ENCODE measurements at places on chromosomes 2 and 18.

- DNase-seq = no peak
These were observed 96.4 kb downstream of the C1QL2 start for GRCh38 chr2:119062179-119062578.

GRCh38 chr2:119208791-119209203 lies 14.8 kb upstream of the STEAP3 start:
- no peak for DNase-seq

DNA sequence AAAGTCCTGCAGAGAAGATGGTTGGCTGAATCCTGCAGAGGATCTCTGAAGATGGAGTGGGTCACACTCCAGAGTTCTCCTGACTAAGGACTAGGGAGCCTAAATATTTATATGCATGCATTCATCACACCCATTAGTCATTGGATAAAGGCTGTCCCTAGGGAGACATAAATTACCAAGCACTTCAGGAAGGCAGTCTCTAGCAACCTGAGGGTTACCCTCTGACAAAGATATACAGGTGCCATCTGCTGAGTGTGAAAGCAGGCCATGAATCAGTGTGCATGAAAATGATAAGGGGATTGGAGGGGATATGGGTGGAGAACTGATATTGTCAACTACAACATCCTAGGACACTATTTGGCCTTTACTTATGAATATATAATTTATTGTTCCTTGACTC lies 294.8 kb upstream of the DDX18 start:
- DNase-seq = no peak

- no peak for DNase-seq
These were observed 243.5 kb downstream of the ANAPC1 start for GRCh38 chr2:111640480-111640879.

DNA sequence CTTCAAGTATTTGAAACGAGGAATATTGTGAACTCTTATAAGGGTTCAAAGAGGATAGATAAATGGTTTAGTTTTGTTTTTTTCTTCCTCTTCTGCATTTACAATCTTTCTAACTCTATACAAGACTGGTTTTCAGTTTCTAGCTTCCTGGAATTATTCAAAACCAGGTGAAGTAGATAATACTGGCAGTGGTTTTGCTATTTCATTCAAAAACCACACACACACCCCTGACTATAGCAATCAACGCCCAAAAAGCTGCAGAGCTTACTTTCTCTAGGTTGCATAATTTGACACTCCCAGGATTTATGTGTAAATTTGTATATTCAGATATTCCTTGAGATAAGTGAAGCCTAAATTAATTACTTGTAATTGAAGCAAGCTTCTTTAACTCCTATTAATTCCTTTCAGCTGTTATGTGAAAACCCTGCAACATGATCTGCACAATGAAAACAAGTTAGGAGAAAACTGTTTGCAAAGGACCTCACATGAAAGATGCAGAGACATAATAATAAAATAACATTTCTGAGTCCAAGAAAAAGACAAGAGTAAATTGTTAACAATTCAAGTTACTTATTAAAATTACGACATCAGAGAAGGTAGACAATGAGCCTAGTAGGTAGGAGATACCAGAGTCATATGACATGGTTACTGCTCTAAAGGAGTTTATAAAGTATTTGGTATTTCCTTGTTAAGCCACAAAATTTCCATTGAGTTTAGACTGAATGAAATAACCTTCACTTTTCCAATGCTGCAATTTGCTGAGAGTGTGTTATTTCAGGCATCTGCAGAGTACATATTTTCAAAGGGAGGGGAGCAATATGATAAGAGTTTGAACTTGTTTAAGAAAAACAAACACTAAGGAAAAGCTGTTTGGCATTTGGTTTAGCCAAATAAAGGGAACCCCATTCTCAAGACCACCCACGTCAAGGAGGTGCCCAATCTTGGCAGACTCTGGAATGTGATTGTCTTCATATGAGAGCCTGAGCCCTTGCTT lies 1.6 kb upstream of the NFE2L2 start:
- no peak for DNase-seq

GRCh38 chr2:202178346-202178958 lies 59.9 kb downstream of the SUMO1 start:
- no peak for DNase-seq

- peak; percentile 66 for DNase-seq
These were observed at the start of the genes C2orf81 and WDR54 for GRCh38 chr2:74421221-74421870. Gene C2orf81, minus strand, starts transcription at chr2:74421619. Its CDS starts 59 bp downstream, at chr2:74421560. Gene WDR54, plus strand, starts transcription at chr2:74421730. Its CDS starts 424 bp downstream, at chr2:74422154.

GRCh38 chr2:238267341-238267710 lies 21.1 kb downstream of the PER2 start:
- DNase-seq = no peak

GRCh38 chr18:79507076-79507545 lies 111.4 kb downstream of the NFATC1 start:
- peak; percentile 22 for DNase-seq

DNA sequence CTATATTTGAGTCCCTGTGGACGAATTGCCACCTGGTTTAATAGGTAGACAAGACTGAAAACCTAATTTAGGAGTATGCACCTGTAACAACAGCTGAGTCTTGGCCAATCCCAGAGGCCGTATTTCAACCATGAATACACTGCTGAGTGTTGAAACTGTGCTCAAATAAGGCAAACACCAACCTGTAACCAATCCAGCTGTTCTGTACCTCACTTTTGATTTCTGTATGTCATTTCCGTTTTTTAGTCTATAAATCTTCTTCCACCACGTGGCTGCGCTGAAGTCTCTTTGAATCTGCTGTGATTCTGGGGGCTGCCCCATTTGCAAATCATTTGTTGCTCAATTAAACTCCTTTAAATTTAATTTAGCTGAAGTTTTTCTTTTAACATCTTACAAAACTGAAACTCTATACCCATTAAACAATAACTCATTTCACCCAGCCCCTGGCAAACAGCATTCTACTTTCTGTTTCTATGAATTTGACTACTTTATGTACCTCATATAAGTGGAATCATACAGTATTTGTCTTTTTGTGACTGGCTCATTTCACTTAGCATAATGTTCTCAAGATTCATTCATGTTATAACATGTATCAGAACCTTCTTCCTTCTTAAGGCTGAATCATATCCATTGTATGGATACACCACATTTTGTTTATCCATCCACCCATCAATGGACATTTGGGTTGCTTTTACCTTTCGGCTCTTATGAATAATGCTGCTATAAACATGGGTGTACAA lies 7.5 kb upstream of the YPEL5 start:
- DNase-seq = no peak

DNA sequence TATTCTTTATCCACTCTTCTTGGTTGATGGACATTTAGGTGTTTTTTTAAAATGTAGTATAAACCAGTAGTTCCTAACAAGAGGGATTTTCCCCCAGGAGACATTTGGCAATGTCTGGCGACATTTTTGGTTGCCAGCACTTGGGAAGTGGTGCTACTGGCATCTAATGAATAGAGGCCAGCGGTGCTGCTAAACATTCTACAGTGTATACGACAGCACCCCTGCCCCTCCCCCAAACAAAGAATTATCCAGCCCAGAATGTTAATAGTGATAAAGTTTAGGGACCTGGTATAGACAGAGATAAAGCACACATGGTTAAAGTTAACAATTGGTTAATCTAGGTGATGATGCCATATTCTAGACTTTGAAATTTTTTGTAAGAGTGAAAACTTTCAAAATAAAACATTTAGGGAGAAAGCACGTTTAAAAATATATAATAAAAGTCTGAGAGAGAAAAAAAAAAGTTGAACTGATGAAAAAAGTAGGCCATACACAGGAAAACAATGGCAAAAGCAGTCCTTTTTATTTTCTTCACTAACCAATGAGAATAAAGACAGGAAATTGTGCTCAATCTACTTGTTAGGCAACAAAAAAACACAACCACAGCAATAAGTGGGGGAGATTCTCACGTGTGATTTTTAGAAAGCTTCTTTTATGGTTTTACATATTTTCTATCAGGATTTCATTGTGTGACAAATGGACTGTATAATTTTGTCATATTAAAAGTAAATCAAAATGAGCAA lies 14.8 kb downstream of the FBXO48 start:
- no peak for DNase-seq

DNA sequence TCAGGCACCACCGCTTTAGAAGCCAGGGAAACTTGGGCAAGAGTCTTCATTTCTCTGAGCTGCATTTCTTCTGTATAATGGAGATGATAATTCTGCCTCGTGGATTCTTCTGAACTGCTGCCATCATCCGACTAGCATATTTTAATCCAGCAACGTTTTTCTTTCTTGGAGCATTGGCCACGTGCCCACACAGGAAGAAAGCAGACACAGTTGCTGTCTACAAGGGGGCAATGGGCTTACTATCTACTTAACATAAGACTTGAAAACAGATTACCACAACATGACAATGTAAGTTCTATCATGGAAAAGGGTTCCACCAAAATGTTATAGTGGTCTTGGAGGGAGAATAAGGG lies 176.5 kb downstream of the FAM210A start:
- no peak for DNase-seq

DNA sequence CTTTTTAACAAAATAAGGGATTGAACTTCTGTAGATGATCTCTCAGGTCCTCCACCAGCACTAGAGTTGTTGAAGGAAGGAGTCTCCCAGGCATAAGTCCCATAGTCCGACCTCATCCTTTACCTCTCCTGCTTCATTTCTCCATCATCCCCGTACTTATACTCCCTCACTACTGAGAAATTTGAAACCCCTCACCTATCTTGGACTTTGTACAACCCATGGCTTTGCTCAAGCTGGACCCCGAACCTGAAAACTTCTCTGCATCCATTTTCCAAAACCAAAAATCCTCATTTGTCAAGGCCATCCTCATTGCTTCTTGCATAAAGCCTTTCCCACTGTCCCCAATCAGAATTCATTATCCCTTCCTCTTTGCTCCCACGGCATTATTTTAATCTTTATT lies 482 bp upstream of the NHEJ1 start:
- no peak for DNase-seq

DNA sequence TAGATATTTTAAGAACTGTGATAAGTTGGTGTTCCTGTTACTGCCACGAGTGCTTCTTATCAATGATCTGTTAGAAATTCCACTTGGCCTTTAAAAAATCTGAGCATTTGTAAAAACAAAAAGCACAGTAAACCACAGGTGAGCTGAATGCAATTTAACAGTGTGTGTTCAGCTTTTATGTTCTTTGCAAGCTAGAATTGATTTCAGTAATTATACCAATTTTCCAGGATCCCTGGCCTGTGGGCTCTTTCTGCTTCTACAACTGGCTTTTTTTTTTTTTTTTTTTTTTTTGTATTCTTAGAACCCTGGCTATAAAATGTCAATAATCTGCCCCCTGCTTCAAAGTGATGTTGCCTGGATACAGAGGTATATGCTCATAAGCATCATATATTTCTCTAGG lies 548.5 kb upstream of the SLC8A1 start:
- DNase-seq = no peak

DNA sequence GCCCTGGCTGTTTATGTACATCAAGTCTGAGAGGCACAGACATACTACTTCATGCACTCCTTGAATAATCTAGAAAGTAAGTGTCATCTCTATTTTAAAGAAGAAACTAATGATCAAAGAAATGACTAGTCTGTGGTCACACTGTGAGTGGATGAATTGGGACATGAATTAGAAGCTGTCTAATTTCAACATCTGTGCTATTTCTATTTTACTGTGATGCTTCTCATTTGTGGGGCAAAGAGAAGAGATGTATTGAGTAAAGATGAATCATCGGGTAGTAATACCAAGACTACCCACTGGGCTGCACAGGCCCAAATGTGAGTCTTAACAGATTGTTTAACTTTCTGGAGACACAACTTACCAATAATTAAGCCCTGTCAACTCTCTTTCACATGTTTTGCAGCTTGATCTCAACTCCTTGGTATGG lies 42.4 kb upstream of the MTIF2 start:
- no peak for DNase-seq

- DNase-seq = no peak
These were observed 21.5 kb downstream of the DTNB start for GRCh38 chr2:25651782-25652455.

- no peak for DNase-seq
These were observed 24.3 kb downstream of the RNU4ATAC start for GRCh38 chr2:121555008-121555407.

GRCh38 chr18:75211002-75211621 lies 515 bp downstream of the TSHZ1 start:
- DNase-seq = no peak

DNA sequence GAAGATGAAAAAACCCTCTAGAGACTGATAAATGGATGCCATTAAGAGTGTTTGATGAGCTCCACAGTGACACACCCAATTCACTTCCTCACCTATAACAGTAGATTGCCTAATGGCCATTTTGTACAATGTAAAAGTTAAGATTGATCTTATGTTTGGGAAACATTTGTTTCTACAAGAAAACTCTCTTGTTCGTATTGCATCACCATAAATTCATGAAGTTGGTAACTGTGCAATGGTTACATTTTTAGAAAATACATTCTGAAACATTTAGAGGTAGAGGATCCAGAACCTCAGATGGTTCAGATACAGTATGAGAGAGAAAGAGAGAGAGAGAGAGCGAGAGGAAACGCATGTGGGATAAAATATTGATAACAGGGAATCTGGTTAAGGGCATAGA lies 31.8 kb downstream of the DAPL1 start:
- DNase-seq = no peak

- DNase-seq = no peak
These were observed 441 bp downstream of the MPHOSPH10 start for GRCh38 chr2:71130905-71131244.

- DNase-seq = no peak
These were observed 17.0 kb upstream of the MAP3K20 start for GRCh38 chr2:173058673-173059072.

DNA sequence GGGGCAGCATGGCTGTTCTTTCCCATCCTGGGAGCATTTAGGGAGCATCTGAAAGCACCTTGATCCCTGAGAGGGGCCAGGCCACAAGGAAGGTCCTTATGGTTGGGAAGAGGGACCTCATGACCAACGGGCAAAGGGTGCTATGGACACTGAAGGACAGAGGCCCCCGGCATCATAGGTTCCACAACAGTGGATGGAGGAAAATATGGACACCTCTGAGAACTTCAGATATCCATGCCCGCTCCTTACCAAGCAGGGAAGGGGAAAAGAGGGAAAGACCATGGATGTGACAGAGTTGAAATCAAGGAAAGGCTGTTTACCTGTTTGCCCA lies 94.1 kb upstream of the MGAT4A start:
- no peak for DNase-seq

DNA sequence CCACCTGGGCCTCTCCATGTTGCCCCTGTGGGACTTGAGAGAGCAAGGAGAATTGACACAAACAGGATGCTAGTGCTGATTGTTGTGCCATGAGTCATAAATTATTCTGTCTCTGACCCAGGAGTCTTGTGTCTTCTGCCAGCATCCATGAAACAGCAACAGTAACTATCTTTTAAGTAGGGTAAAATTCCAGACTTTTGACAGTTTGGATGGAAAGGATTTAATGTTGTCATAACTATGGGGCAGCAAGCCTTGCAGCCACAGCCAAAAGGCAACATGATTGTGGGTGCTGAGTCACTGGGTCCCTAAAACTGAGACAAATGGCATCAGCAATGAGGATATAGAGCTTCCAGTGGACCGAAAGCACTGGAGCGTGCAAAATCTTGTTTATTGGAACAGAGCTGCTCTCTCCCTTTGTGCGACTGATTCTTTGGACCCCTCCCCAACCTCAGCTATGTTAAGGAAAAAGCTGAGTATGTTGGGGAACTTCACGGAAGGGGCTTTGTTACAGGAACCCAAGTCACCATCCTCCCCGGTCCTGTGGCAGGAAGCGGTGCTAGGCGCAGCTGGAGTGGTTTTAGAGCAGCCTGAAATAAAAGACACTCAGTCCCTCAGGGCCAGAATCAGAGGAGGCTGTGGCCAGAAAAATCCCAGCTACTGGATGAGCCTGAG lies 9.6 kb upstream of the ITPRIPL1 start:
- DNase-seq = no peak

GRCh38 chr2:201773990-201774389 lies 6.7 kb downstream of the ALS2 start:
- no peak for DNase-seq

- no peak for DNase-seq
These were observed 49.2 kb upstream of the RNF152 start for GRCh38 chr18:61941948-61942471.
